ENCODE measurements at places on chromosomes 11 and 22. TPM values are rescaled to one million over a fixed set of nuclear protein-coding genes. Genes with fewer than 3 reads are reported as not detected.

Gene MYOD1
- total RNA-seq = not detected

Gene OLFML1
- total RNA-seq = 0.25 TPM

Gene UPK3A
- not detected for total RNA-seq

Gene MMP27
- total RNA-seq = not detected

Gene OR2AG2
- under 0.01 TPM for total RNA-seq

Gene DDI1
- not detected for total RNA-seq

All from dermis microvascular lymphatic vessel endothelial cell (primary cell).